ENCODE measurements at places on chromosomes 5 and 9. TPM values are rescaled to one million over a fixed set of nuclear protein-coding genes. Genes with fewer than 3 reads are reported as not detected.

DNA sequence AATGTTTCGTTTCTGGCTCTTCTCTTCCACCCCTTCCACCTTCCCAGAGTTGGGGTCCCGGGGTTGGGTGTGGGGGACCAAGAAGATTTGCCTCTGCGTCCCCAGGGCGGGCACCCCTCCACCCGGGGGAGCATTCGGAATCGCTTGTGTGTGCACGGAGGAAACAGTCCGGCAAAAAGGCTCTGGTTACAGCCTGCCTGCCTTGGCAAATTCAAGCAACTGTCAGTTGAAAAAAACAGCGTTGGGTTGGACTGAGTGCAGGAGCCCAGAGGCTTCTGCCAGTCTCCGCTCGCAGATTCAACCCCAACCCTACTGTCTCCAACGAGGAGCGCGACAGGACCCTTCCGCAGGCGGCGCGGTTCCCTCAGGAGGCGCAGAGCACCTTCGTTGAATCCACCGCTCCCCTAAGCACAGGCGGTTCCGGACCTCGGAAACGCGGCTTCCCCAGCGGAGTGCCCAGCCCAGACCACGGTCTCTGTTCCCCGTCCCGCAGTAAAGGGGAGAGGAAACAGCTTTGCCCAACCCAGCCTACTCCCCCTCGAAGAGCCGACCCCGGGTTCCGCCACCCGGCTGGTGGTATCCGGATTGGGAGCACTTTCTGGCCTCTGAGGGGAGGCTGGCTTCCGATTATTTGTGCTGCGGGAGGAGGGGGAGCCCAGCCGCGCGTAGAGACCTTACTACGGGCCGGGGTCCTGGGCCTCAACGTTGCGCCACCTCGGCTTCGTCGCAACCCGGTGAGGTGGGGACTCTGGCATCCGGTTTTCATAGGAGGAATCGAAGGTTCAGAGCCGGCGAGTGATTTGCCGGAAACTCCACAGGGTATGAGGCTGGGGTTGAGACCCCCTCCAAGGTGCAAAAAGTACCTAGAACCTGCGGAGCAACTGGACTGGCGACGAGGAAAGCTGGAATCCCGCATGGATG, 9.6 kb downstream of the LHX6 start:
- H3K4me1 ChIP-seq: no peaks in the 10 kb centered on the region
- H3K27me3 ChIP-seq: peaks cover 100% of the 10 kb centered on the region
- no peak overlapping the region for H3K27ac ChIP-seq
- H3K36me3 ChIP-seq: no peaks in the 10 kb centered on the region
- H3K4me3 ChIP-seq: peak overlapping the region; percentile 16

DNA sequence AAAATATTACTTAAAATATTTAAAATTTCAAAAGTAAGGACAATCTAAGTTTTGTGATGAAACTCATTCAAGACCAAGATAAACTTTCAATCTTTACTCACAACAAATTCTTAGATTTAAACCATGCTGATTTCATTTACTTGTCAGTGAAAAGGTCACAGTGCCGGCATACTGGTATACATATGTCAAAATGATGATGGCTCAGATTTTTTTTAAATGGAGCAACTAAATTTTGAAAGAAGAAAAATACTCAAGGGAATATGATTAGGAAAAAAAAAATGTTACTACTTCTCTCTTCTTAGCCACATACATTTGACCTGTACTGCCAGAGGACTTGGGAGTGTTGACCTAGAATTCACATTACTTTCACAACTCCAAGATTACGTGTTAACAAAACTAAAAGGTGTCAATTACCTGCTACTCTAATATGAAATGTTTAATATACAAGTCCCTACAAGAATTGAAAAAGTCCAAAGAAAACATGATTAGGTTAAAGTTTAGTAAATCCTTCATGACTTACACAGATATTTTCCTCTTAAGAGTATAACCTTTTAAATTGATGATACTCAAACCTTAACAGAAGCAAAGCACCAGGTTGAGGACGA, 4.6 kb downstream of the EFNA5 start:
- H3K36me3 ChIP-seq: no peaks in the 10 kb centered on the region
- no peak for DNase-seq
- H3K27ac ChIP-seq: no peak overlapping the region
- no peak overlapping the region for H3K4me3 ChIP-seq

- no peak for DNase-seq
- H3K36me3 ChIP-seq: no peaks in the 10 kb centered on the region
- H3K27ac ChIP-seq: no peak overlapping the region
- no peaks in the 10 kb centered on the region for H3K4me1 ChIP-seq
- no peak overlapping the region for H3K4me3 ChIP-seq
Observed at GRCh38 chr5:54289769-54290168, 20.6 kb downstream of the ARL15 start.

DNA sequence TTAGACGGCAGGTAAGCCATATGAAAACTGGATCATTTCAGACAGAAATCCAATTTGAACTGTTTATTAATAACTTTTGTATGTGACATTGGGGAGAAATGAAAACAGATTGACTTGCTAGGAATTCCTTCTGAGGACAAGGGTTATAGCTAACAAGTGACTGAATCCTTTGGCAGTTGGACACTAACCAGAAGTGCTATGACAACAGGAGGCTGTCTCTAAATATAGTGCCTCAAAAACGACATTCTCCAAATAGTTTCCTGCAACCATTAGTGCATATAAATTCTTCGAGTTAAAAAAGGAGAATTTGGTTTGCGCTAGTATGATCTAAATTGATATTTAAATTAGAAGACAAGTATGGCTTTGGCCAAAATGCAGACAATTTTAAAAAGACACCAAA, 338.6 kb downstream of the PTPRD start:
- H3K36me3 ChIP-seq: no peaks in the 10 kb centered on the region
- no peak overlapping the region for H3K4me3 ChIP-seq
- no peak for DNase-seq

DNA sequence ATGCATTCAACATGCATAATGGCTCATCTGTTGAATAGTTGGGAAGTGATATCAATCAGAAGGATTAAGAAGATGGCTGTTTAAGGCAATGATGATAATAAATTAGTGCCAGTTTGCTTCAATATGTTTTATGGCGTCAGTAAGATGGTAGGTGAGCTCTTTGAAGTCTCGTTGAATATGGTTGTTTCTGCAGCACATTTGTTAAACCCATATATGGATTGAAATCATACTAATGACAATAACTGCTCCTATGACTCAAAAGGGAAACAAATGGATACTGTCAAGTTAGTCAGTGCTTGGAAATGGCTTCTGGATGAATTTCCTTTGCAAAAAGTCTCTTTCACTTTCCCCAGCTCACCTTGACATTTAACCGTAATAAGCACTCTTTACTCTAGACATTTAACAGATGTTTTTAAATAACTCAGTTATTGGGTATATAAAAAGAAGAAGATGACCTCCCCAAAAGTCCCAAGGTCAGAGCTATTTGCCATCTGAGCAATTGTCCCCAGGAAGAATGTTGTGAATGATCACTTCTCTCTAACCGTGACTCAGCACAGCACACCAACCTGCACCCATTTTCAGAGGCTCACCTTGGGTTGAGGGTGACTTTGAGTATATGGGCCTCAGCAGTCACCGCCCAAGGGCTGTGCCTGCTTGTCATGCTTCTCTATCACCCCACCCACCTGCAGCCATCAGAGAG, 133.4 kb downstream of the GRIA1 start:
- no peak overlapping the region for H3K27ac ChIP-seq
- H3K36me3 ChIP-seq: no peaks in the 10 kb centered on the region
- H3K4me3 ChIP-seq: no peak overlapping the region
- no peaks in the 10 kb centered on the region for H3K27me3 ChIP-seq
- DNase-seq: no peak
- peaks cover 6% of the 10 kb centered on the region for H3K4me1 ChIP-seq

- H3K27me3 ChIP-seq: no peaks in the 10 kb centered on the region
- H3K4me3 ChIP-seq: no peak overlapping the region
- H3K36me3 ChIP-seq: no peaks in the 10 kb centered on the region
Observed at GRCh38 chr5:56616454-56617160, 198.7 kb upstream of the MAP3K1 start.

DNA sequence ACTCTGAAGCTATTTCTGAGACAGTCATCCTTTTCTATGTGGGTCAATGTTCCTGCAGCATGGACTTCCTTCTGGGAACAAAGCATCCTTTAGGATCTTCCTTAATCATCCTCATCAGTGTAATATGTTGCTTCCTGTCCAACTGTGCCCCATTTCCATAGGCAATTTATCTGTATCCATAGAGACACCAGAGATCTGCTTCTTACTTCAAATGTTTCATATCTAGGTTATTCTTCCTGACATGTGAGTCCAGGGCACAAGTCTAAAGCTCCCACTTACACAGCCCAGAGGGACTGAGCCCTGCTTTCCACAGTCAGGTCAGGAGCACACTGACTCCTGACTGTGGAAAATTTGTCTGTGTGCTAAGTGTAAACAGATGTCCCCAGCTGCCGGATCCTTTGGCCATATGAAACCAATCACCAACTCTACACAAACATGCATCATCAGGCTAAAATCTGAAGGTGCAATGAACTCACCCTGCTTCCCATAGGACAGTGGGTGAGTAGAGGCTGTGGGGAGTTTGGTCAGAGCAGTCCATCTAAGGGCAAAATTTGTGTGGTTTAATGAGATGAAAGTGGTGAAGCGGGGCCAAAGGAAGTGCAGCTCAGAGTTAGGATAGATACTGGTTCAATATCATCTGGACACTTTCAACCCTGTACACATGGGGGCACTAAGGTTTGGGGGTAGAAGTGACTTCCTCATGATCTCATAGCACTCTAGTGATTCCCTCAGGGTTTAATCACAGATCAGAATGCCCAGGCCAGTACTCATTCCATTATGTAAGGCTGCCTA, 85.2 kb upstream of the TNC start:
- no peaks in the 10 kb centered on the region for H3K27me3 ChIP-seq
- H3K27ac ChIP-seq: peak overlapping the region; percentile 63
- H3K36me3 ChIP-seq: no peaks in the 10 kb centered on the region
- DNase-seq: peak; percentile 88
- H3K4me3 ChIP-seq: no peak overlapping the region

DNA sequence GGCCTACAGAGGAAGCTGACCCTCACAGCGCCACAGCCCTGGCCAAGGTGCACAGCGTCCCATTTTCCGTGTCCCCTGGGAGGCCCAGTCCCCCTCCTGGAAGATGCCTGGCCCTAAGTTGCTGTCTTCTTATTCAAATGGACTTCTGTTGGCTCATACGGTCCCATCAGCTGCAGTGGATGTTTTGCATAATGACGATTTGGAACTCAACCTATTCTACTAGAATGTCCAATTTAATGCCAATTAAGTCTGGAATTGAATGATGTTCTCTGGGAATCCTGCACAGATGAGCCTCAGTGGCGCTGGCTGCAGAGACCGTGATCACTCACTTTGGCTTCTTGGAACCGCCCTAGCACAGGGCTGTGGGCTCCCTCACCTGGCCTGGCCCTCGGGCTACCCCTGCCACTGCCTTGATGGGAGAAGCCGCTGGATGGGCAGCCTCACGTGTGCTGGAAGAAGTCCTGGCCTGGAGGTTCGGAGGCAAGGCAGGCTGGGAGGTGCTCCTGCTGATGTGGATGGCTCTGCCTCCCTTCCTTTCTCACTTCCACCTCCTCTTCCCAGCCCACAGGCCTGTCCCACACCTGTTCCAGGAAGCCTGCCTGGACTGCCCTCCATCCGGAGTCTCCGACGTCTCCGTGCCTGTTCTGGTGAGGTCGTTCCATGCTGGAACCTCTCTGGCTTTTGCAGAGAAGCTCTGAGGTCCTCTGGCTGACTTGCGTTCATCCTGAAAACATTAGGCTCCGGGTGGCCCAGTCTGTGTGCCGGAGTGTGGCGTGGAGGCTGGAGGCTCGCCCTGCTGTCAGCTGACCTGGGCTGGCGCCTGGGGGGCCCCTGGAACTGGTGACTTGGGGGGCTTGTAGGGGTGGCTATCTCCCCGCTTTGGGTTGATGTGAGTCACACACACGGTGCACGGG, 147.1 kb downstream of the RXRA start:
- no peak overlapping the region for H3K4me3 ChIP-seq
- no peak for DNase-seq
- H3K27me3 ChIP-seq: no peaks in the 10 kb centered on the region
- no peaks in the 10 kb centered on the region for H3K4me1 ChIP-seq
- H3K27ac ChIP-seq: peak overlapping the region; percentile 69
- H3K36me3 ChIP-seq: no peaks in the 10 kb centered on the region

GRCh38 chr5:56525113-56525512, 290.2 kb upstream of the MAP3K1 start:
- H3K4me1 ChIP-seq: peaks cover 18% of the 10 kb centered on the region
- no peaks in the 10 kb centered on the region for H3K27me3 ChIP-seq
- no peak for DNase-seq
- no peak overlapping the region for H3K4me3 ChIP-seq

- peak; percentile 12 for DNase-seq
- peaks cover 6% of the 10 kb centered on the region for H3K4me1 ChIP-seq
Observed at GRCh38 chr5:154708846-154709245, 46.3 kb upstream of the LARP1 start.

AGTPBP1 gene
- 24.7 TPM for total RNA-seq

UBE2QL1 gene
- 5.0 TPM for total RNA-seq

ZFP2 gene
- total RNA-seq: 3.9 TPM

FSTL4 gene
- 0.28 TPM for total RNA-seq

Measured in sigmoid colon (tissue), 7 donors.